ENCODE measurements at places on chromosomes 4 and X. TPM values are rescaled to one million over a fixed set of nuclear protein-coding genes. Genes with fewer than 3 reads are reported as not detected.

Gene GNRHR
- not detected for total RNA-seq

Gene DRD5
- total RNA-seq = not detected

Gene GRIA2
- not detected for total RNA-seq

Gene FAM184B
- not detected for total RNA-seq

Gene RASGEF1B
- total RNA-seq = 0.70 TPM

Gene AR
- 3.4 TPM for total RNA-seq

Gene DCAF8L2
- total RNA-seq = 5.6 TPM

GRCh38 chrX:38206542-38206941 lies 14.1 kb downstream of the SRPX start:
- H3K27me3 ChIP-seq = no peaks in the 10 kb centered on the region
- H3K4me3 ChIP-seq = no peak overlapping the region
- no peak for DNase-seq
- no peaks in the 10 kb centered on the region for H3K4me1 ChIP-seq

DNA sequence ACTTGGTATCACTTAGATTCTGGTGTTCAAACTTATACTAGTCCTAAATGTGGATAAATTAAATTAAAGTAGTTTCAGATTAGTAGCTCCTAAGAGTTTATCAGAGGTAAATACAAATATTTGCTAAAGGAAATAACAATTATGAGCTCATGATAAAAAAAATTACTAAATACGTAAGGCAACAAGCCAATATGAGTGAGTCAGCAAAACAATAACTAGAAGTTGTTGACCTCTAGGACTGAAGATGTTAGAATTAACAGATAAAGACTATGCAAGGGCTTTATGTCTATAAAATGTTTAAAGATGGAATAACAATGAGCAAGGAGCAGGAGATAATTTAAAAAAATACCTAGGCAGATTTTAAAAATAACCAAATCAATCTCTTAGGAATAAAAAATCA lies 195.8 kb downstream of the CLCN4 start:
- peak overlapping the region; percentile 56 for H3K27ac ChIP-seq
- H3K36me3 ChIP-seq = no peaks in the 10 kb centered on the region
- no peaks in the 10 kb centered on the region for H3K27me3 ChIP-seq
- no peak for DNase-seq
- no peak overlapping the region for H3K4me3 ChIP-seq

DNA sequence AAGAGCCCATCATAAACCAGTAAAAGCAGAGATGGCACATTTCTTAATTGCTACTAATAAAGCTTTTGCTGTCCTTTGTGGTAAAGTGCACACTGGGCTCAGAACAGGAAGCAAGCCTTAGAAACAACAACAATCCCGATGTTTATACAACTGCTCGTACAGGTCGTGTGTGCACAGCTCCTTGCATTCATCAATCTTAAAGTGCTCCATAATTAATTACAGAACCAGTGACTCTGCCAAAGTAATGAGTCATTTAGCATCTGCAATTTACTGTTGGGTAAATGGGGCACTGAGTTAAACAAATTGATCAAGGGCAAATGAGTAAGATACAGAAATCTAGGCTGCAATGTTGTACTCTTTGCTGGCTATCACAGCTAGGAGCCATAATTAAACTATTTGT lies 61.3 kb upstream of the TXK start:
- no peaks in the 10 kb centered on the region for H3K36me3 ChIP-seq
- no peak overlapping the region for H3K27ac ChIP-seq
- H3K4me3 ChIP-seq = no peak overlapping the region

- no peak for DNase-seq
- H3K27ac ChIP-seq = no peak overlapping the region
- H3K4me3 ChIP-seq = no peak overlapping the region
- H3K4me1 ChIP-seq = no peaks in the 10 kb centered on the region
Measured at GRCh38 chr4:7790999-7791398, 148.7 kb downstream of the AFAP1 start.

- DNase-seq = no peak
- H3K27ac ChIP-seq = peak overlapping the region; percentile 35
- H3K27me3 ChIP-seq = no peaks in the 10 kb centered on the region
- peaks cover 28% of the 10 kb centered on the region for H3K4me1 ChIP-seq
- H3K36me3 ChIP-seq = no peaks in the 10 kb centered on the region
Measured at GRCh38 chr4:986428-986878, 391 bp upstream of the IDUA start.

DNA sequence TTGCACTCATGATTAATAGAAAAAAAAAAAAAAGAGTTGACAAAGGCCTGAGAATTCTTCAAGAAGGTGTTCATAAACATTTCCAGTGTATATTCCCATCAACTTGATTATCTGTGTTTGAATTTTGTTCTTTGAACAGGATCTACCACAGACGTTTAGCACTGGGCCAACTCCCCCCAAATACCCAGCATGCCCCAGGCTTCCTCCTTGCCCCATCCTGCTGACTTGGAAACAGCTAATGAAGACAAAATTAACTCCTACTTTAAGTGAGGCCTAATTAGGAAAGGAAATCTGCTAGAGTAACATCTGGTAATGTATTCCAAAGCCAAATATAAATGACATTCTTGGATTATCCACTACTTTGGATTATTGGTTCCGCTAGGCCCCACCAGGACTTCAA lies 52.5 kb downstream of the PPARGC1A start:
- H3K4me3 ChIP-seq = no peak overlapping the region
- no peak for DNase-seq
- H3K27me3 ChIP-seq = no peaks in the 10 kb centered on the region
- no peaks in the 10 kb centered on the region for H3K4me1 ChIP-seq
- no peaks in the 10 kb centered on the region for H3K36me3 ChIP-seq

- H3K4me1 ChIP-seq = no peaks in the 10 kb centered on the region
- no peak within 1 kb of the TSS for H3K27ac ChIP-seq
- H3K4me3 ChIP-seq = peak within 1 kb of the TSS; percentile 33
- H3K36me3 ChIP-seq = no peaks in the 10 kb centered on the region
- H3K27me3 ChIP-seq = no peaks in the 10 kb centered on the region
- no peak for DNase-seq
Measured at GRCh38 chrX:101550362-101550750, at the start of gene ARMCX1. ARMCX1 (plus strand) TSS chrX:101550547; CDS start chrX:101552931, 2,384 bp downstream.

- H3K27me3 ChIP-seq = no peaks in the 10 kb centered on the region
- no peaks in the 10 kb centered on the region for H3K4me1 ChIP-seq
- no peak overlapping the region for H3K27ac ChIP-seq
Measured at GRCh38 chr4:89657931-89658700, 178.8 kb downstream of the SNCA start.

- DNase-seq = peak; percentile 39
- no peaks in the 10 kb centered on the region for H3K4me1 ChIP-seq
- H3K27me3 ChIP-seq = no peaks in the 10 kb centered on the region
Measured at GRCh38 chrX:76802708-76803107, 375.2 kb downstream of the MAGEE1 start.

- H3K4me1 ChIP-seq = no peaks in the 10 kb centered on the region
- DNase-seq = no peak
- no peaks in the 10 kb centered on the region for H3K27me3 ChIP-seq
- no peak overlapping the region for H3K4me3 ChIP-seq
- H3K36me3 ChIP-seq = no peaks in the 10 kb centered on the region
Measured at GRCh38 chr4:53520116-53520515, 71.2 kb downstream of the LNX1 start.

DNA sequence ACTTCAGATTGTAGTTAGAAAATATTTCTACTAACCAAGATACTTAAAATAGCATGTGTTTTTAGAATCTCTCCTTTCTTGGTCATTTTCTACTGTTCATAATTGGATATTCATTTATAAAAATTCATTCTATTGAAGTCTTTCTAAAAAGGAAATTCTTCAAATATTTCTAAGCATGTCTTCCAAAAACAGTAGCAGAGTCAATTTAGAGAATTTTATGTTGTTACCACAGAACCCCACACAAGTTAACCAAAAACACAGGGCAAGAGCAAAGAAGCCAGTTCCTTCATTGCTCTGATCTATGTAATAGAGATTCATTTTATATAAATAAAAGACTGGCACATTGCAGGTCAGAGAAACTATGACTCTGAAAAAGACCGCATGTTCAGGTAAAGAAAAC lies 345.1 kb upstream of the PITX2 start:
- H3K27me3 ChIP-seq = no peaks in the 10 kb centered on the region
- H3K4me1 ChIP-seq = no peaks in the 10 kb centered on the region
- no peak overlapping the region for H3K4me3 ChIP-seq
- H3K27ac ChIP-seq = no peak overlapping the region
- no peaks in the 10 kb centered on the region for H3K36me3 ChIP-seq

DNA sequence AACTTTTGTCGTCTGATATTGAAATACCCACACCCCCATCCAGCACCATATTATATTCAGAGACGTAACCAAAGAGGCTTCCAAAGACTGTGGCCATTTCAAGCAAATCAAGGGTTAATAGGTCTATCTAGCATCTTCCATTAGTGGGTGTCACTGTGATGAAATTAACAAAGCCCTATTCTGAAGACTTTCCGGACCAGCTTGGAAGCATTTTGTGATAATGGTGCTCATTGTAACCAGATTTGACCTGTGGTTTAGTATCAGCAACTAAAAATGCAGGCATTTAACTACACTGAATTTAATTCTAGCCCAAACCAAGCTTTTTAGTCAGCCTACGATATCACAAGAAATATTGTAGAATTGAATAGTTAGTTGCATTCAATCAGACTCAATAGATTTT lies 309.7 kb upstream of the TENM3 start:
- no peak for DNase-seq
- no peak overlapping the region for H3K4me3 ChIP-seq
- H3K27me3 ChIP-seq = 0 out of 2 replicates have a peak, but pooled peaks cover 2% of the 10 kb centered on the region
- H3K4me1 ChIP-seq = no peaks in the 10 kb centered on the region
- no peak overlapping the region for H3K27ac ChIP-seq

DNA sequence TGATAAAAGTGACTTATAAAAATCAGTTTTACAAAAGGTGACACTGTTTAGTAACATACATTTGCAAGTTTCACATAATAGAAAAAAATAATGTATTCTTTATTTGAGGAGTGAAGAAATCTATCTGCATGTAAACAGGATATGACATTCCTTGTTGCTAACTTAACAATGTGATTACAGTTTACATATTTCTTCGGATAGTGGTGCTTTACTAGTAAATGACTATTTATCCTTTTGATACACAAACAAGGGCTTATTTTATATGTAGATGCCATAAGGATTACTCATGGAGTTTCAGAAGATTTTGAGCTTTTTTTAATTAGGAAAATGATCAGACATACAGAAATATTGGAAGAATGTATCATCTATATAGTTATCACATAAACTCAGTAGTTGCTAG lies 126.5 kb downstream of the SLIT2 start:
- H3K4me3 ChIP-seq = no peak overlapping the region
- no peak for DNase-seq
- H3K27me3 ChIP-seq = no peaks in the 10 kb centered on the region
- H3K36me3 ChIP-seq = no peaks in the 10 kb centered on the region
- H3K27ac ChIP-seq = no peak overlapping the region

DNA sequence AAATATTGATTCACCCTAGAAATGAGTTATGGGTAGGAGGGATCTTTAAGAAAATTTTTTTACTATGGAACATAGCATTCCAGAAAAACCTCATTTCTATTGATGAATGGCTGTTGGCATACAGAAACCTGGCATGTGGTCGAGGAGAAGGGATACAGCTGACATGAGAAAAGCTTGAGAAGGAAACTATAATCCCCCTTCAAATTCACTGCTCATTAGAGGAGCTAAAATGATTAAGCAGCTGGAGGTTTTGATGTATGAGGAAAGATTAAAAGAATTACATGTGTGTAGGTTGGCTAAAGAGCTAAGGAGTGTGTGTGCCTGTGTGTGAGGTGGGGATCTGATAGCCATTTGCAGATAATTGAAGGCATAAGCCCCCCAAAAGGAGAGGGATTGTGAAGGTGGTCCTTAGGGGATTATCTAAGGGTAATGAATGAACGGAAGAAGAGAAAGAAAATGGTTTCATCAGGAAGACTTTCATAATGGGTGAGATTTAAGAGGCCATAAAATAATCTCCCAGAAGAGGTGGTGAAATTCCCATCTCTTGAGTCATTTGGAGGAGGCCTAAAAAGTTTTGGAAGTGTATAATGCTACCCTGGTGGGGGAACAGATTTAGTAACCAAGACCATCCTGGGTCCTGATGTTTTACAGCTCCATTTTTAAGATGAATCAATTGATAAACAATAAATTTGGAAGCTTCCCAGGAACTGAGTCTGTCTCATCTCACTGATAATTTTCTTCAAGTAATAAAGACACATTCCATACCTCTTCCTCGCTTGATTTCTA lies 272.0 kb upstream of the HAND2 start:
- no peak overlapping the region for H3K4me3 ChIP-seq
- no peaks in the 10 kb centered on the region for H3K4me1 ChIP-seq
- no peak for DNase-seq
- no peaks in the 10 kb centered on the region for H3K27me3 ChIP-seq
- H3K27ac ChIP-seq = no peak overlapping the region
- H3K36me3 ChIP-seq = no peaks in the 10 kb centered on the region

DNA sequence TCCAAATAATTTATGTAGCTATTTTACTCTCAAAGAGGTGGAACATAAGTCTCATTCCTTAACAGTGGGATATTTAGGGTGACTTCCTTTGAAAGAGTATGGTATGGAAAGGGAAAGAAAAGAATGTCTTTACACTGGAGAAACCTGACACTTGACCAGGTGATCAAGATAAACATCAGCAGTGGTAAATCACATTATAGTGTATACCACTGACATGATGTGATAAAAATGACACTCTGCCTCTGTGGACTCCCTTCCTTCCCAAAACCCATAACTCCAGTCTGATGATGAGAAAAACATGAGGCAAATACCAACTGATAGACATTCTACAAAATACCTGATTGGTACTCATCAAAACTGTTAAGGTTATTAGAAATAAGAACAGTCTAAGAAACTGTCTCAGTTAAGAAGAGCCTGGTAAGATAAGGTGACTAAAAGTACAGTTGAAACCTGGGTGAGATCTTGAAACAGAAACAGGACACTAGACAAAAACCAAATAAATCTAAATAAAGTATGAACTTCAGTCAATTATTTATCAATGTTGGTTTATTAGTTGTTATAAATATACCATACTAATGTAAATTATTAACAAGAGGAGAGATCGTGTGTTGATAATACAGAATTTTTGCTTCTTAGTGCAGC lies 144.2 kb upstream of the PCDH18 start:
- DNase-seq = no peak
- no peaks in the 10 kb centered on the region for H3K36me3 ChIP-seq
- H3K27me3 ChIP-seq = no peaks in the 10 kb centered on the region
- H3K27ac ChIP-seq = no peak overlapping the region
- no peaks in the 10 kb centered on the region for H3K4me1 ChIP-seq

Measured in PC-9 (cell line).